ENCODE measurements at places on chromosomes 7 and 10.

GRCh38 chr10:13054844-13055243 is 45.1 kb upstream of the OPTN start:
- DNase-seq = no peak

GRCh38 chr7:134046594-134047128 is 80.5 kb upstream of the LRGUK start:
- DNase-seq = no peak

DNA sequence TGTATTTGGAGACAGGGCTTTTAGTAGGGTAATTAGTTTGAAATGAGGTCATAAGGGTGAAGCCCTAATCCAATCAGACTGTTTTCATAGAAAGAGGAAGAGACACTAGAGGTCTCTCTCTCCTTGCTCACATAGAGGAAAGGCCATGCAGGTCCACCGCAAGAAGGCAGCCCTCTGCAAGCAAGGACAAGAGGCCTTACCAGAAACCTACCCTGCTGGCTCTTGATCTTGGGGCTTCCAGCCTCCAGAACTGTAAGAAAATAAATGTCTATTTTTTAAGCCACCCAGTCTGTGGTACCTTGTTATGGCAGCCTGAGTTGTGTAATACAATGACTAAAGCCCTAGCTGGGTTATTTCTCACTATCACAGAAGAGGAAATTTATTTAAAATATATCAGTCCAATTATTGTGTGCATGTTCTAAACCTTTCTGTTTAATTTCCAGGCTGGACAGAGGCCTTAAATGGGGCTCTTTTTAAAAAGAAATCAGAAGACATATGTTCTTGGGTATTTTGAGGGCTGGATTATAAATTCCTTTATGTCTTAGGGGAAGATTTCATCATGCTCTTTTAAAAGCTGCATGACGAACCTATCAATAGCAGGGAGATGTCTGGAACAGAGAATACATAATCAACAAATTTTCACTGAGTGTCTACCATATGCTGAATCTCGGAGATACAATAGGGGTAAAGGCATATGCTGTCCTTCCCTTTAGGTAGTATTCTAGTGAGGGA is 12.9 kb upstream of the TMEM26 start:
- DNase-seq = no peak

DNA sequence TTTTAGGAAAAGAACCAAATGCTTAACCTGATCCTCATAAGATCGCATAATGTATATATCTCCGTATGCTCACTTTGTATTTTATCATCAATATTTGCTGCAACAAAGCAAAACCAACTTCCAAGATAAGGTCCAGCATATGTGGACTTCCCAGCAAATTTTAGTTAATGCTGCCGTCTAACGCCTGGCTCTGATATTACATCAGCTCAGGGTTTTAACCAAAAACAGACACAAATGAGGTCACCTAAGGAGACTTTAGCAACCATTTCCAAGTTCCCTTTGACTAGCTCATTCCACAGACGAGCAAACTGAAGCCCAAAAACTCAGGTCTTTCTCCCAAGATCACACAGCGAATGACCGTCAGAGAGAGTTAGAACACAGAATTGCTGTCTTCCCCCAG is 59.4 kb upstream of the UCN3 start:
- no peak for DNase-seq

DNA sequence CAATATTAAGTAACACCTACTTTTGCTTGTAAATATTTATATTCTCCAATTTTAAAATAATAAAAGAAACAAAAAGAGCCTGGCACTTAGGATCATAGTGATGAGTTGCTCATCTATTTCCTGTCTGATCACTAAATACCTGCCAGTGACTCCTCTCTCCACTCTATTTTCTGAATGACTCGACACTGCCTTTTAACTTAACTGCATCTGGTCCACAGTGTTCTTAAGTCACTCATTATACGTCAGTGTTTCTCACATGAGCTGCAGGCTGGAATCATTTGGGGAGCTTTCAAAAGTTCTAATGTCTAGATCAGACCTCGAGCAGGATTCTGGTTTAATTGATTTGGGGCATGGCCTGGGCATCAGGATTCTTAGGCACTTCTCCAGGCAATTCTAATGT is 78.0 kb upstream of the AGBL3 start:
- DNase-seq = no peak

- DNase-seq = no peak
These were observed 1088.3 kb downstream of the SORCS3 start for GRCh38 chr10:105729428-105729827.

DNA sequence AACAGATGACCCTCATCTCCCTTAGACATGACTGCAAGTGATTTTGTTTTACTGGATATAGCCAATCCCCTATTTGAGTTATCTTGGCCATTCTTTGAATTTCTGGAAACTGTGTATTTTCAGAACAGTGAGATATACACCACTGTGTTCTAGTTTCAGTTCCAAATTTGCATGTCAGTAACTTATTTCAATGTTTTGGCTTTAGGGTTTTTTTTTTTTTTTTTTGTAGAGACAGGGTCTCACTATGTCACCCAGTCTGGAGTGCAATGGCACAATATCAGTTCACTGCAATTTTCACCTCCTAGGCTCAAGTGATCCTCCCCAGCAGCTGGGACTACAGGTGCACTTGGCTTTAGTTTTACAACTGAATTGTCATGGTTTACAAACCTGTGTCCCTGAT is 67.2 kb downstream of the ATAD1 start:
- DNase-seq = no peak

GRCh38 chr10:86360657-86361056 is 5.9 kb downstream of the GRID1 start:
- no peak for DNase-seq

All from anterior cingulate cortex (tissue), 58 donors.